ENCODE measurements at places on chromosomes 16 and 17.

GRCh38 chr17:17401271-17401781 lies 75.5 kb upstream of the MED9 start:
- no peak for DNase-seq

DNA sequence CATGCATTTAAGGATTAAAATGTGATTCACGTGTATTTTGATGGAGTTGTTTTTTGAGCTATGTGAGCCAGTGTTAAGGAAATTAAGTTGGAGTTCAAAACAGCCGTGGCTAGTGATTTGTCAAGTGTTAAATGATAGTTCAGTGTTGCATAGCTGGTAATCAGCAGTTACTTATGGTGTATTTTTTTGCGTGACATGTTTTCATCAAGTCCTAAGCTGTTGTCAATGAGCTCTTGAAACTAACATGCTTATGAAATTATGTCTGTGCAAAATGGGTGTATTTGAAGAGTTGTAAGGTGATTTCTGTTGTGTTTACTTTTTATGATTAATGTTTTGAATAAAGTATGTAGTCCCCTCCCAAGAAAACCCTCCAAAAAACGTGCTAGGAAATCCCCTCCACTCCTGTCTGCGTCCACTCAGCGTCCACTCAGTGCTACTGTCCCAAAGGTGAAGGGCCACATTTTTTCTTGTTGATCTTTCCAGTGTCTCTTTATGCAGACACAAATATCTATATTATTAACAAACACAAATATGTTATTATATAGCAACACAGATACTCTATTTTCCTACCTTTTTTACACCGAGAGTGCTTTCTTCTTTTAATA lies 30.0 kb downstream of the USP10 start:
- DNase-seq = no peak

DNA sequence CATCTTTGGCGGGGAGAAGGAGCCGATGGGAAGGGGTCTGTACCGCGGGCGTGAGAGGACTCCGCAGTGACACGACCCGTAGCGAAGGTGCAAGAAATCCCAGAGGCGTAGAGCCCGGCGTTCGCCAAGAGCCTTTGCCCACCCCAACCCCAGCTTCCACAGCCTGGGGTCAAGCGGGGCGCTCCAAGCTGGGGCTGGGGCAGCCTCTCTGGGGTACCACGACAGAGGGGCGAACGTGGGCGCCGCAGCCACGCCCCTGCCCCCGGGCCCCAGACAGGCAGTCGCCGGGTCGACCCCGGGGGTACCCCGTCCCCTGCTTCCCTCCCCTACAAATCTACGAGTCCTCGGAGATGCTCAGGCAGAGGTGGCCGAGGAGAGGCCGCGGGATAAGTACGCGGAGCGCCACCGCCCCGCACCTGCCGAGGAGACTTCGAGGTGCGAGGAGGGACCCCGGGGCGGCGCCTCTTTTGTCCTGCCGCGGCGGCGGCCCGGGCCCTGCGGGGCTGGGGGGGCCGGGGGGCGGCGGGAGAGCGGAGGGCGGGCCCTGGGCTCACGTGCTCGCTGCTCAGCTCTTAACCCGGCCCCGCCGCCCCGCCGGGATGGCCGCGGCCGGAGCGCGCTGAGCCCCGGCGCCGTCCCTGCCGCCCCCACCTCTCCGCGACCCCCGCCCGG lies at the start of gene ADAM11:
ADAM11 (plus strand) TSS at position 575 of the 672 bp plus-strand sequence. CDS start 212 bp downstream, outside the sequence.
- DNase-seq = peak; percentile 14

- DNase-seq = no peak
Measured at GRCh38 chr16:69566240-69566980, 644 bp downstream of the NFAT5 start.

- no peak for DNase-seq
Measured at GRCh38 chr17:3695723-3696411, at the start of gene P2RX5. TSS of gene P2RX5 (minus strand) at chr17:3696155. CDS start at chr17:3696005, 150 bp downstream.

DNA sequence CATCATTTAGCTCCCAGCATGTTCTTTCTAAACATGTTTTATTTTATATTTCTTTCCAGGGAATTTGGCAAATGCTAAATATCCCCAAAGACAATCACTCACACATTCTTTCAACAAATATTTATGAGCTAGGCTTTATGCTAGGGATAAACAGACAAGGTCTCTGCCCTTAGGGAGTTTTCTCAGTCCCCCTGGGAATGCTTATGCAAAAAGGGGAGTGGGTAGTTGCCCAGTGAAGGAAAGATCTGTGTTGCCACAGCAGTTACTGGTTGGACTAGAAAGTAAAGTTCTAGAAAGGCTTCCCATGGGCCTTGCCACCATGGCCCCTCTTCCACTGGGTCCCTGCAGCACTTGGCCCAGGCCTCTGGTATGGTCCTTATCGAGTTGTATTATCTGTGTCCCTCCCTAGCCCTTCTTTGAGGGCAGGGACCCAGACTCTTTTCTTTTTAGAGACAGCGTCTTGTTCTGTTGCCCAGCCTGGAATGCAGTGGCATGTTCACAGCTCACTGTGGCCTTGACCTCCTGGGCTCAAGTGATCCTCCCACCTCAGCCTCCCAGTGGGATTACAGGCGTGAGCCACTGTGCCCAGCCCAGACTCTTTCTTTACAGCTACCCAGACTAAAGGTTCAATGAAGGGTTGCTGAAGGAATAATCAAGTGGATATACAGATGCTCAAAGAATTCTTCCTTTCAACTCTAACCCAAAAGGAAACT lies 78.0 kb downstream of the YPEL2 start:
- no peak for DNase-seq

DNA sequence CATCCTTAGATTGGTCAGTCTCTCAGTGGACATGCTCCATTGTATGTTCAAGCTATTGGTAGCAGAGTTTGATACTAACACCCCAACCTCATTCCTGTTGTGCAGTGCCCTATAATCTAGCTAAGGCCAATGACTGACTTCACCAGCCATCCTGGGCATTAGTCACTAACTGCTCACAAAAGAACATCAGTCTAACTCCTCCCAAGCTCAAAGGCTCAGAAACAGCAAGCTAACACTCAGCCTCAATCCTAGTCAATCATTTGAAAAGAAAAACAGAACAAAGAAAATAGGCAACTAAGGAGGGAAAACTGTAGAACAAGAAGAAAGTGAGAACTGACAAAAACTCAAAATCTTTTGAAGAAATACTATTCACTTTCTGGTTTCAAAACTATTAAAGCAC lies 199.1 kb upstream of the C17orf78 start:
- no peak for DNase-seq

GRCh38 chr17:37399265-37399803 lies 7.3 kb downstream of the ACACA start:
- no peak for DNase-seq

DNA sequence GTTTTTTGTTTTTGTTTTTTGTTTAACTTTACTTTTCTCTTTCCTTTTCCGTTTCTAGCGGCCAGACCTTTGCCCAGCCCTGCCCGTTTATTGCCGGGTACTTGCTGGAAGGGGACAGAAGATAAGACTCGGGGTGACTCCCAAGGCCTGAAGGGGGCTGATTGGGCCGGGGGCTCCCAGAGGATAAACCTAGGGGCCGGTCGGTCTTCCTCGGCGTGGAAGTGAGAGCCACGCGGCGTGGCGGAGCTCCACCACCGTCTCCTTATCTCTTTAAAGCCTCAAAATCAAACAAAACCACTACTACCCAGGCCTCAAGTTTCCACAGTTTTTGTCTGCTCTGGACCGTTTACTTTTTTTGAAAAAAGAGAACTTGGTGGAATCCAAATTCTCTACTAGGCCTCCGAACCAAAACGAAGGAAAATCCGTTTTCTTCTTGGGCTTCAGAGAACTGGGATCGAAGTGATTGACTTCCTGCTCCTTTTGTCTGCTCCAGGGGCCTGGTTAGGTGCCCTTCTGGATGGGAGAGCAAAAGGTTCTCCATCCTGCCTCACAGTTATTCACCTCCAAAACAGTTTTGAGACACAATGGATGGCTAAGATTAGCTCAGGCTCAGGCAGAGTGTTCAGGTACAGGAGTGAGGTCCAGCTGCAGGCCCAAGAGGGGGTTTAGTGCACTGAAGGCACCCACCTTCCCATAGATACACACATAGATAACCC lies 8.5 kb upstream of the HOXB9 start:
- no peak for DNase-seq

DNA sequence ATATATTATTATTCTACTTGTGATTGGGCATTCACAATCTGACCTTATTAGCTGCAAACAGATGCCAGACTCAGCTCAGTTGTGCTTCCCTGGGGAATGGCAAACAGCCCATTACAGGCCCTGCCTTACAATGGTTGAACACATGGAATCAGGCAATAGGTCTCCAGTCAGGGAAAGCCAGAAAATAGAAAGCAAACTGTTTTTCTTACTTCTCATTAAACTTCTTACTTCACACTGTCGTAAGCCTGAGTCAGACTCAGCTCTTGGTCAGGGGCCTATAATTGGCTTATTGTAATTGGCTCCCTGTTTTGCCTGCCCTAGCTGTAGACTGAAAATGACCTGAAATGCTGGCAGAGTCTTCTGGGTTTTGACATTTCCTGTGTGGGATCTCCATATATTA lies 77.0 kb upstream of the CA10 start:
- DNase-seq = no peak

DNA sequence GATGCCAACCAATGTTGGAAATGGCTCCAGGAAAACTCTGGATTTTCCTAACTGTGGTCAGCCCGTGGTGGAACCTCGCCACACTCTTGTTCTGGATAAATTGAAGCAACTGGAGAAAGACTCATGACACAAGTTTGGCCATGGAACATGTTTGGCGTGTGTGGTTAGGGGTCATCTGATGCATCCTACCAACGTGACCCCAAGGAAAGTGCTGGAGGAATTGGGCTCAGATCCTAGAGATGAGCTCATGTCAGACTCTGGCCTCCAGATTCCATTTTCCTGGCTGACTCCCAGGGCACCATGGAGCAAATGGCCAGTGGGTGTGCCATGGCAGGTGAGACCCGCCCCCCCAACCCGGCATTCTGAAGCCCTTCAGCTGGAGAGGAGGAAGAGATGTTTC lies 58.5 kb downstream of the CACNG5 start:
- DNase-seq = no peak

DNA sequence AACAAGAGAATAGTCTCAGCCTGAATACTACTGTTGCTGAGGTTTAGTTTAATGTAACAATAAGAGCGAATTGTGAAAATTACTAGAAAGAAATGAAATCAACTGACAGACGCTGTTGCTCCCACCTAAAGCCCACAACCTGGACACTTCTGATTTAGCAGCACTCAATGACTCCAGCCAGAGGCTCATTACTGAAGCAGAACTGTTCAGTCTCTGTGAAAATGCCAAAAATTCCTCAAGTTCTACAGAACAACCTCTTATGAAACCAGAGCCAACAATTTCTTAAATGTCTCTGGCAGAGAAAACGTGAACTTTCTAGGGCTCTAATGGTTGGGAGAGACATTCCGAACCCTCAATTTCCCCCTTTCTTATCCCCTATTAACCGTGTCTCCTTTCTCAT lies 9.9 kb downstream of the PSME3IP1 start:
- no peak for DNase-seq

GRCh38 chr16:53792161-53792951 lies 88.4 kb downstream of the FTO start:
- no peak for DNase-seq

GRCh38 chr17:74625661-74626060 lies 2.1 kb upstream of the CD300E start:
- DNase-seq = no peak

DNA sequence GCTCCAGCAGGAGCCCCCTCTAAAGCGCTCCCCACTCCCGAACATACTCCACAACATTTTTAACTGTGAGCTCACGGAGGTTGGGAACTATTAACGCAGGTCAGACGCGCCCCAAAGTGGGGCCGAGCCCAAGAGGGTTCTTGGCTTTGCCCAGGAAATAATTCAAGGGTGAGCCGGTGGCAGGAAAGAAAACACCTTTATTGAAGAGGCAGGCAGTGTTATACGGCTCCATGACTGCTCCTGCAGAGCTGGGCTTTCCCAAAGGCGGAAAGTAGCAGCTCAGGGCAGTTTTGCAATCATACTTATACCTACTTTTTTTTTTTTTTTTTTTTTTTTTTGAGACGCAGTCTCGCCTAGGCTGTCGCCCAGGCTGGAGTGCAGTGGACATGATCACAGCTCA lies 6.2 kb downstream of the ADCY9 start:
- DNase-seq = no peak

GRCh38 chr17:48024149-48025039 lies 13.2 kb downstream of the COPZ2 start:
- peak; percentile 58 for DNase-seq

DNA sequence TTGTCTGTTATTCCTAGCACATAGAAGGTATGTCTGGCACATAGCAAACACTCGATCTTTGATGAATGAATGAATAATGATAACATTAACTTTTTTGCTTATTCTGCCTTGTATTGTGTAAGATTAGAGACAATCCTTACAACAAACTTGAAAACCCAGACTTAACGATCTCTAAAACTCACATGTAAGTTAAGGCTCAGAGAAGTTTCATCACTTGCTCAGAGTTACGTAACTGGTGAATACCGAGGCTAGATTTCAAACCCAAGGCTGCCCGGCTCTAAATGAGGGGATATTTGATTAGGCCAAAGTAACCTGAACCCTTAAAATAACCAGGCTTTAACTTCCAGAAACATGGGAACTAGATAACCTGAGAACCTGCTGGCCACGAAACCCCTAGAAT lies 22.3 kb downstream of the CAPNS2 start:
- DNase-seq = no peak

GRCh38 chr17:64250233-64250835 lies 12.7 kb downstream of the TEX2 start:
- no peak for DNase-seq

DNA sequence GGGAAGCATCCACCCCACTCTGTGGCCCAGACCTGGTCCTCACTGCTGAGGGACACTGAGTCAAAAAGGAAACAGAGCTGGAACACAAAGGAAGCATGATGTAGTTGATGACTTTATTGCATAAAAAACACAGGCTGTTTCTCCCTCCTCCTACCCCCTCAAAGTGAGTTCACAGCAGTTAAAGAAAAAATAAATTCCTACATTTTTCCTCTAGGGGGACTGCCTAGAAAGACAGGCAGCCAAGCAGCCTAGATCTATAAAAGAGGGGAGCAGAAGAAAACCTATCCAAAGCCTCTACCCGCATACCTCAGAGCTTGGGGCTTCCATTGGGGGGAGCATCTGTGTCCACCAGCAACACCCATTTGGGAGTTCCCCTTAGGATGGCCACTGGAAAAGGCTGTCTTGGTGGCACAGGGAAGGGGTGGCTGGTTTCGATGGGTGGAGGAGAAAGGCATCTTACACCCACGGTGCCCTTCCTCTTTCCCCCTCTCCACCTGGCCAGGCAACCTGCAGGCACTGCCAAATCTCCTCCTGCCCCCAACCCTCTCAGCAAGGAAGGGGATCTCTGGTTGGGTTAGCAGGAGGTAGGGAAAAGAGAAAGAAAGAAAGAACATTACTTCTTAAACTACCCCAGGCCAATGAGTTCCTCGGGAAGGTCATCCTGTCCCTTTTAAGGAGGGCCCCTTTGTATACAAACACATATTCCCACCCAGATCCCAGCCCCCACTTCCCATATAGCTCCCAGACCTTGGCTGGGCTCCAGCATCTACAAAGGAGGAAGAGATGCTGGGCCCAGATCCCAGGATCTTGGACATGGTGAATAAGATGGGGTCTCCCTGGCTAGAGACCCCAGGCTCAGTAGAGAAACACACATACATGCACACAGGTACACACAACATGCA lies 4.0 kb upstream of the SCRN2 start:
- no peak for DNase-seq

Measured in NCI-H2081 (cell line).